ENCODE measurements at places on chromosomes 12 and 14.

- DNase-seq = no peak
Measured at GRCh38 chr12:7264538-7264937, 39.3 kb upstream of the ACSM4 start.

- DNase-seq = peak; percentile 58
Measured at GRCh38 chr12:6363330-6364043, 11.9 kb downstream of the SCNN1A start.

DNA sequence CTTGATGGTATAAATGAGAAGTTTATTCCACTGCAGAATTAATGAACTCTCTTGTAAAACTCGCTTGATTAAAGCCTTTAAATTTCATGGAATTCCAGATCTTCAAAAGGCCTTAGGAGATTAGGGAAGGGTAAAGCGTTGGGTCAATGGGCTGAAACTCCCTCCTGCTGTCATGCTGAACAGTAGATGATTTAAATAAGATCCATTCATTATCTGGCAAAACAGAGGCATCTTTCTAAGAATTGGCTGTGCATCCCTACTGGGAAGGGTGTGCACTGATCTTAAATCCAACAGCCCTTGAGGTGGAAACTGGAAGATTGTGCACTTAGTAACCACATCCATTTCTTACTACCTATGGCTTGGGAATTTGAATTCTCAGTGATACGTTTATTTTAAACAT lies 56.0 kb downstream of the PLCZ1 start:
- no peak for DNase-seq

DNA sequence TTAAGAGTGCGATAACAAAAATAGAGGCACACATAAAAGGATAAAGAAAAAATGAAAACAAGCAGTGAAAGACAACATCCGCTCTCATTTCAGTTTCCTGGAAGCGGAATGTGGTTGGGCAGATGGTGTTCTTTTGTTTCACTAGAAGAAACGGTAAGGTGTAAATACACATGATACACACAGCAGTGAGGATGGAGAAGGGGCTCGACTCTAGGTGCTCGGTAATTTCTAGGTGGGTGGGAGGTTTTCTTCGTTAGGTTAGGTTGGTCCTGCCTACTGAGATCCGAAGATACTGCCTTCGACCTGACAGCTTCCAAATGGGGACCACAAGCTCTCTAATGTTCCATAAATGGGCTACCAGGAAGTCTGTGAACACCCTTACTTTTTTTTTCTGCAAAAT lies 1082.5 kb downstream of the BCL11B start:
- DNase-seq = no peak

- no peak for DNase-seq
Measured at GRCh38 chr12:46858368-46858767, 32.6 kb upstream of the SLC38A4 start.

GRCh38 chr12:124004233-124004875 lies 31.3 kb downstream of the ZNF664 start:
- DNase-seq = no peak

DNA sequence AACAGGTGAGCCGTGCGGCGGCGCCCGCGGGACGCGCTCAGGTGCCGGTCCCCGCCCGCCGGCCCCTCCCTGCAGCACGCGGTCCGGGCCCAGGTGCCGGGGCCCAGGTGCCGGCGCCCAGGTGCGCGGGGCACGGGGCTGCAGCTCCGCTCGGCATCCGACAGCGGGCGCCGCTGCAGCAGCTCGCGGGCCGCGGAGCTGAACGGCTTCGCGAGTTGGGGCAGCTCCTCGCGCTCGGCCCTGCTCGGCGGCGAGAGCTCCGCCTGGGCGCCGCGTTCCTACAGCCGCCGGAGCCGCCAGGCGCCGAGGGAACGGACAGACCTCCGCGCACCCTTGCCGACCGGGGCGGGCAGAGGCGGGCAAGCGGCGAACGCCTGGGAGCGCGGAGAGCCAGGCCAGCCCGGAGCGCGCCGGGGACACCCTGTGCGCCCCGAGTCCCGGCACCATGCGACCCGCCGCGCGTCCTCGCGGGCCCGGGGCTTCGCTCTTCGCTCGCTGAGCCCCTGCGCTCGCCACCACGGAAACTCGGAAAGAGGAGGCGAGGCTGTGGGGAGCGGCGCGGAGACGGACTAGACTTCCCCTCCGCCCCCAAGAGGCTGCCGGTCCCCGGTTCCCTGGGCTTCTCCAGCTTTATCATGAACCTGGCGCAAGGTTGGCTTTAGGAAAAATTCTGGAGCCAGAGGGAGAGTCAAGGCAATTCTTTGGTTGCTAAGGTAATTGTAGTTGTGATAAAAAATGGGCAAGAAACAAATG lies at the start of gene RGS6:
TSS of gene RGS6 (plus strand) at position 201 of the 753 bp plus-strand sequence.
- peak; percentile 59 for DNase-seq

GRCh38 chr14:39097159-39097558 lies 5.9 kb downstream of the SEC23A start:
- DNase-seq = no peak

- DNase-seq = no peak
Measured at GRCh38 chr14:68047906-68048305, 228.3 kb downstream of the RAD51B start.

GRCh38 chr14:75165586-75166391 lies 10.6 kb downstream of the TMED10 start:
- DNase-seq = peak; percentile 15

DNA sequence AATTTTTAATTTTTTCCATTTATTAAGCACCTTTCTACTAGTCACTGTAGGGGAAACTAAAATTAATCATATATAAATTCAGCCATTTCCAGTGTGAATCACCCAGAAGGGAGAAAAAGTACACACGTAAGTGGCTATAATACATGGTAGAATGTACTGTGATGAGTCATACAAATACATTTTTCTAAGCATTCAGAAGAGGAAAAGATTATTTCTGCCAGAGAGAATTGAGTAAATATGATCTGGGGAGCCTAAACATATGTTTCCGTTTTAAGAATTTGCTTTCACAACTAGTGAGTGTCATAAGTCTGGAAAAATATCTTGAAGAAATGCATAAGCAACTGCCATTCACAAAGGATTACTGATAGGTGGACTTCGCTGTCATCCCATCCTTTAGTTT lies 102.8 kb downstream of the TGFB3 start:
- peak; percentile 56 for DNase-seq

- DNase-seq = no peak
Measured at GRCh38 chr12:50242751-50243191, 40.5 kb downstream of the LIMA1 start.

GRCh38 chr14:75513911-75514672 lies 8.2 kb upstream of the BATF start:
- DNase-seq = no peak

- no peak for DNase-seq
Measured at GRCh38 chr12:48739618-48740269, 23.2 kb upstream of the CCNT1 start.

DNA sequence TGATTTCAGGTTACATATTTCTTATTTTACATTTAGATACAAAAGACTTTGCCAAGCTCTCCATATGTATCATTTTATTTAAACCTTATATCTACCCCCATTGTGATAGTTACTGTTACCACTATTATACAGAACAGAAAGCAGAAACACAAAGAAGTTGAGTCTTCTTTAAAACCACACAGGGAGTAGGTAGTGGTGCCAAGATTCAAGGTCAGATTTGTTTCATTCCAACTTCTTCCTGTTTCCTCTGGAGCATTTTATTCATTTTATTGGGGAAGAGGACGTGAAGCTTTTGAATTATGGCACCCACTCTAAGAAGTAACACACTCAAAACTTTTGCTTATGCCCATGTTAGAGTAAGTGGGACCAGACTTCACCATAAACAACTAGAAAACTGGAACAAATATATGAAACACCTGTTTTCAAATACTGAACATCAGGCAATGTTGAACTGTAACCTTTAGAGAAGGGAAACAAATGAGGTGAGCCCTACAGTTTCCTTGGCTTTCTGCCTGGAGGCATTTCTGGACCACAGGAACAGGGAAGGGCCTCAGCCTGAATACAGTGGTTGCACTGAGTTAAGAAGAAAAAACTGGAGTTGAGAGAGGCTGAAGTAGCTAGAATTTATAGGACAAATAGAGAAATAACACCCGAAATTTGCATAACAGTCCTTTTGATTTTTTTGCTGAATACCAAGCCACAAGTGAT lies 160.4 kb upstream of the SSTR1 start:
- no peak for DNase-seq

DNA sequence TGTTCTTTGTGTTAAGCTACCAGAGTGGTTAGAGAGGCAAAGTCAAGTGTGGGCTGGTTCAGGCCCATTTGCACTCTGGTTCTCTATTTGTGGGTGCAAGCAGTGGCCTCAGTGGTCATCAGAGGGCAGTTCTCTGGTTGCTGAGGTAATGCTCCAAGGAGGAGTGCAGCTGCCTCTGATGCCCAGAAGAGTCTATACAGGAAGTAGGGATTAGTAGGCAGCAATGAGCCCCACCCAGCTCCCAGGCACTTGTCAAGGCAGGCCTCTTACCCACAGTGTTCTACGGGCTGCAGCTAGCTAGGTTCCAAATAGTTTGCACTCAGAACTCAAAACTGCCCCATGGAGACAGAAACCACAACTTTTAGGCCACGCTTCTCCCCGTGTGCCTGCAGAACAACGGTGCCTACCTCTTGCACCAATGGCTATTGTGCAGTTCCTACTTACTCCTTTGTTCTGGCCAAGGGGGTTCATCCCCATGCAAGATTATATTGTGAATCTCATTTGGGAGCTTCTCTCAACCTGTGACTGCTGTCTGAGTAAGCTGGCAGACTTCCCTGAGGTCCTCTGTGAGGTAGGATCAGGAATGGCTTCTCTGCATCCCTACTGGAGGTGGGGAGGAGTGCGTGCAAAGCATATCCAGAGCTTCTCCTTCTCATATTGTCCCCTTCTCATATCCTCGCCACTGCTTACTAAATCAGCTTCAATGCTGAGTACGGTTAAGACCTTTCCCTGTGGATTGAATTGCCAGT lies 410.3 kb upstream of the LMO3 start:
- DNase-seq = no peak

- DNase-seq = no peak
Measured at GRCh38 chr12:13942826-13943225, 38.6 kb downstream of the GRIN2B start.

DNA sequence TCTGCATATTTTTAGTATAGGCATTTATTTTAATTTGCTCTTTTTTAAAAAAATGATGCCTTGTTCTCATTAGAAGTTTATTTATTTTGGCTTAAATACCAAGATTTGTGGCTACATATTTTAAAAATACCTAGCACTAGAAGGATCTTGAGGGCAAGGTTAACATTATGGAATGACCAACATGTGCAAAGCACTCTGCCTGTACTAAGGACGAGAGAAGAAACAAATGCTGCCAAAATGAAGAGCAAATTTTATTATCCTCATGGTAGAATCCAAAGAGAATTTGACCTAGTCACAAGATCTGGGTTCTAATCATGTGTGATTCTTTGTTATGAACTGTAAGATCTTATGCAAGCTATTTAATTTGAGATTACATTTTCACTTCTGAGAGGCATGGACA lies 2.8 kb downstream of the CAND1 start:
- DNase-seq = no peak

- DNase-seq = no peak
Measured at GRCh38 chr14:61530896-61531295, 164.4 kb upstream of the HIF1A start.

- DNase-seq = no peak
Measured at GRCh38 chr12:116202940-116203339, 74.6 kb downstream of the MED13L start.

- no peak for DNase-seq
Measured at GRCh38 chr14:75155169-75155568, 21.2 kb downstream of the TMED10 start.

GRCh38 chr12:27946421-27946820 lies 26.1 kb downstream of the PTHLH start:
- DNase-seq = no peak

DNA sequence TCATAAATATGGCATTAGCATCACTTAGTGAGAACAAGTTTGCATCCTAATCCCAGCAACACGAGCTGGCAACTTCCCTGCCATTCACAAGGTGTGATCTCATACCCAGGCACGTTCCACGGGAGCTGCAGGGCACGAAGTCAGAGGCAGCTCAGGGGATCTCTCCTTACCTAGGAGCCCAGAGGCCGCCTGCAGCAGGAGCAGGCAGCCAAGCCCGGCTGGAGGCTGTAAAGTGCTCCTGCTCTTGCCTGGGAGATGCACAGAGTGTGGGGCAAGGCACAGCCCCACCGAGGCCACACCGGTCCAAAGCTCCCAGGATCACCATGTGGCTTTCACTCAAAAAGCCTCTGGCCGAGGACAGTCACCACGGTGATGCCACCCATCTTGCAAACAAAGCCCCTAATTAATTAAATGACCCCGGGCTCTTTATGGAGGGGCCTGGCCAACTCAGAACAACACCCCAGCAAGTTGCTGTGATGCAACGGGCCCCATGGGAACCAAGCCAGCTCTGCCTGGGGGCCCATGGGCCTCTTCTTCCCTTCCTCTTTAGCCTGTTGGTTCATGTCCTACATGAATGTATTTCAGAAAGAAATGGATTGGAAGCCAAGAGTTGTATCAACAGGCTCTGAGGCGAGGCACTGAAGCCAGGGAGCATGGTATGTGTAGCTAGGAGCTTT lies 26.5 kb downstream of the NUAK1 start:
- no peak for DNase-seq

DNA sequence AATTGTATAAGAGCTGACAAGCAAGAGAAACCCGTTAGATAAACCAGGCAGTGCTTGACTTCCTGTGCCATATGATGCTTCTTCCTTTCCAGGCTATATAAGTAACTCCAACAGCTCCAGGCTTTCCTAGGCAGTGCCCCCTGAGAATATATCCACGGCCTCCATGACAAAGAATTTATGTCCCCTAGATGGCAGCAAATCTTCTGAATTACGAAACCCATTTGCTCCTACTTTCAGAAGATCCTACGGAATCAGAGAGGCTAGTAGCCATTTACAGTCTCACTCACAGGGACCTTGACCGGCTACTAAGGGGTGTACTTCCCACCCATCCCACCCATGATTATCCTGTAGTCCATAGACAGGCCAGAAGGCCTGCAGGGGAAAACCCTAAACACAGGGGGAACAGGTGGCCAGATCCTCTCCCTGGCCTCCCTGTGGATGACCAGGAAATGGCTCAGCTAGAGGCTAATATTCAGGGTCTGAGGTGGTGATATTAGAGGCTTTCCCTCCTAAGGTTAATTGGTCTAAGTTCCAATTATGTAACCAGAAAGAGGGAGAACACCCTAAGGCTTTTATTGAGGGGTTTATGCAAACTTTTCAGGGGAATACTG lies 77.2 kb upstream of the DCD start:
- no peak for DNase-seq

GRCh38 chr14:69612014-69612782 lies 802 bp downstream of the SUSD6 start:
- DNase-seq = peak; percentile 42

DNA sequence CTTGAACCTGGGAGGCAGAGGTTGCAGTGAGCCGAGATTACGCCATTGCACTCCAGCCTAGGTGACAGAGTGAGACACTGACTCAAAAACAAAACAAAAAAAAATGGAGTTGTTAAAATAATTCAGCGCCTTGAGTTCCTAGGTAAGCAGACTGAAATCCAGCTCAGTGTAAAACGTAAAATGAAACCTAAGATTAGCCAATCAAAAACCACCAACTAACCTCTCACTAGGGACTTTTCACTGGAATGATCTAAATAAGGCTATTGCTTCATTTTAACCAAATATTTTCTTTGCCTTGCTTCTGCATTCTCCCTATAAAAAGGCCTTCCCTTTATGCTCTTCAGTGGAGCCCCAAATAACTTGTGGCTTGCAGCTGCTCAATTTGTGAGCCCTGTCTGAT lies 91.6 kb upstream of the HIF1A start:
- DNase-seq = no peak

- no peak for DNase-seq
Measured at GRCh38 chr14:101457301-101457935, 103.9 kb upstream of the DIO3 start.

GRCh38 chr14:59244581-59244980 lies 56.1 kb downstream of the DAAM1 start:
- DNase-seq = no peak

GRCh38 chr12:131640525-131640924 lies 70.4 kb upstream of the SFSWAP start:
- no peak for DNase-seq

All from hindlimb muscle (tissue), 1 donor.